ENCODE measurements at places on chromosomes 16 and 17. TPM values are rescaled to one million over a fixed set of nuclear protein-coding genes. Genes with fewer than 3 reads are reported as not detected.

The ZNF286A gene
- 37.6 TPM for total RNA-seq

The ST6GALNAC2 gene
- not detected for total RNA-seq

The PPP1R27 gene
- total RNA-seq, result not detected

The SEPTIN12 gene
- not detected for total RNA-seq

The PDILT gene
- total RNA-seq, result not detected

The TP53TG3B gene
- not detected for total RNA-seq

The WFIKKN2 gene
- total RNA-seq, result not detected

The IGSF6 gene
- total RNA-seq, result not detected

The CCDC200 gene
- total RNA-seq, result not detected

The ZC3H7A gene
- total RNA-seq, result 33.3 TPM

The OR1D5 gene
- total RNA-seq, result not detected

The LAT gene
- total RNA-seq, result not detected

The ZNF423 gene
- total RNA-seq, result under 0.01 TPM

The TMEM204 gene
- 7.0 TPM for total RNA-seq

The MRPL38 gene
- total RNA-seq, result 13.3 TPM

The TUBD1 gene
- total RNA-seq, result 4.4 TPM

The TSPAN10 gene
- total RNA-seq, result 1.4 TPM

The SLFN12L gene
- under 0.01 TPM for total RNA-seq

The GJD3 gene
- total RNA-seq, result not detected

The TAC4 gene
- not detected for total RNA-seq

The NAGS gene
- total RNA-seq, result 0.28 TPM

The KARS1 gene
- total RNA-seq, result 228 TPM

The SECTM1 gene
- total RNA-seq, result 2.3 TPM

The CD300C gene
- not detected for total RNA-seq

The TENT4B gene
- 7.0 TPM for total RNA-seq

The CCL23 gene
- not detected for total RNA-seq

The PLSCR3 gene
- 6.4 TPM for total RNA-seq

The JPT2 gene
- 48.0 TPM for total RNA-seq

The TEX19 gene
- total RNA-seq, result under 0.01 TPM

The TBC1D3C gene
- not detected for total RNA-seq

The OR1F1 gene
- not detected for total RNA-seq

The MPP3 gene
- 5.7 TPM for total RNA-seq

The SENP3 gene
- 72.8 TPM for total RNA-seq

The OR1A1 gene
- total RNA-seq, result not detected

The KREMEN2 gene
- not detected for total RNA-seq

The TP53TG3F gene
- not detected for total RNA-seq

The HBQ1 gene
- total RNA-seq, result not detected

The GUCY2D gene
- total RNA-seq, result not detected

The MVP gene
- total RNA-seq, result 221 TPM

The OTOA gene
- total RNA-seq, result not detected

Data from IMR-90 (cell line).